Activated T-helper 17 cell treated with anti-CD3 and anti-CD28 coated beads, Interleukin-2, amount 50 U/mL, for 72 hours (primary cell): ENCODE measurements at places on chromosomes 2 and 18. TPM values are rescaled to one million over a fixed set of nuclear protein-coding genes. Genes with fewer than 3 reads are reported as not detected.

DNA sequence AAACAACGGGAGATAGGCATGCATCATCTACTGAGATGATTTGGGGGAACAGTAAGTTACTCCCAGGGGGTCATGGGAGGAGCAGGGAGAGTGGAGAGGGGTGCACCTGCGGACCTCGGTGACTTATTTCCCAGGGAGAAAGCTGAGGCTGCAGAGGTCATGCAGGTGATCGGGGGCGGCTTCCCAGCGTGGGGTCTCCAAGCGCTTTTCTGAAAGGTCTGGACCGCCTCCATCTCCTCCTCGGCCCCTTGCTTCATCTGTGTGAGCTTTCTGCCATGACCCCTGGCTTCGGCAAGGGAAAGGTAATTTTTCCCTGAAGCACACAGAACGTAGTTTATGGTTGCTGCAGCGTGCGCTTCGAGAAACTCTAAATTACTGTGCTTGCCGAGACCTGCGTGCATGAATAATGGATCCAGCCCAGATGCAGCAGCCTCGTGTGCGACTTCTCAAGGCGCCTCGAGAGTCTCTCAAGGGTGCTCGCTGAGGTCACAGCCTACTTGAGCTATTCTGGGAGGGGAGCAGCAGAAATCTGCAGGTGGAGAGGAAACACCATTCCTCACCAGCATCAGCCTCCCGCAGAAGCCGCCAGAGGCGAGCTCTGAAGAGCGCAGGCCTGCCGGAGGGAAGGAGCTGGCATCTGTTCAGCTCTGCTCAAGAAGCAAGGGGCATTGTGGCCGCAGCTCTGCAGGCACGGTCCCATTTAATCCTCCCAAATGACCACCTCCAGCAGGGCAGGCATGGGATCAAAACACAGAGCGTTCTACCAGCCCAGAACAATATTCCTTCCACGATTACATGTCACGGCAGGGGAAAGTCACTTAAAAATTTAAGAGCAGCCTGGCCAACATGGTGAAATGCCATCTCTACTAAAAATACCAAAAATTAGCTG lies 308.4 kb upstream of the MYT1L start:
- no peak for ATAC-seq

Gene CHRNG
- not detected for total RNA-seq

GRCh38 chr2:75577280-75577679 lies 16.5 kb upstream of the EVA1A start:
- ATAC-seq, result no peak

Gene RMND5A
- total RNA-seq, result 17.4 TPM

Gene ANXA4
- total RNA-seq, result 31.5 TPM

- peak; percentile 95 for ATAC-seq
These were observed 125.9 kb downstream of the ACOXL start for GRCh38 chr2:110858135-110858725.

DNA sequence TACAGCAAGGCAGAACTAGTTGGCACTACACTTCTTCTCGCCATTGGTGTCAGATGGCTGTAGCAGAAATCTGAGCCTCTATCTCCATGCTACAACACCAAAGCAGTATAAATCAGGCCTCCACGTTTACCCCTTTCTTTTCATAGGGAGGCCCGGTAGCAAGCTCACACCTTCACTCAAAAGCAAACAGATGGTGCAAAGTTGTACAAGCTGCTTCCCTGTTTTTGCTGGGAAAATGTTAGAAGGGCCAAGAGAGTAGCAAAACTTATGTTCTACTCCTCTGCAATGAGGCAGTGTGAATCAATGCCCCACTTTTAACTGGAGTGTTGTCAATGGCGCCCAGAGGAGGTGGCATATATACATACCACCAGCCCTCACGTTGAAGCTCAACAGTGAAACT lies 369.6 kb upstream of the NRXN1 start:
- no peak for ATAC-seq

Gene DLX2
- not detected for total RNA-seq

- ATAC-seq, result no peak
These were observed 42.7 kb downstream of the FHOD3 start for GRCh38 chr18:36340246-36340645.

- ATAC-seq, result peak; percentile 57
These were observed 8.9 kb downstream of the TNS1 start for GRCh38 chr2:217993817-217994463.

- ATAC-seq, result no peak
These were observed 97.8 kb downstream of the ESCO1 start for GRCh38 chr18:21502661-21503060.

Gene SRD5A2
- not detected for total RNA-seq

- no peak for ATAC-seq
These were observed 31.0 kb upstream of the NFE2L2 start for GRCh38 chr2:177295484-177295883.

Gene NETO1
- total RNA-seq, result not detected

Gene PCARE
- total RNA-seq, result not detected

- ATAC-seq, result no peak
These were observed 1.1 kb upstream of the MAL start for GRCh38 chr2:95024371-95024770.

Gene ALPP
- not detected for total RNA-seq

GRCh38 chr2:14927021-14927564 lies 294.6 kb downstream of the LRATD1 start:
- ATAC-seq, result no peak

- peak; percentile 68 for ATAC-seq
These were observed 28.0 kb downstream of the SRSF7 start for GRCh38 chr2:38723173-38723572.

Gene LONRF2
- 0.16 TPM for total RNA-seq

- ATAC-seq, result no peak
These were observed 154.7 kb upstream of the HDAC4 start for GRCh38 chr2:239555571-239555905.

DNA sequence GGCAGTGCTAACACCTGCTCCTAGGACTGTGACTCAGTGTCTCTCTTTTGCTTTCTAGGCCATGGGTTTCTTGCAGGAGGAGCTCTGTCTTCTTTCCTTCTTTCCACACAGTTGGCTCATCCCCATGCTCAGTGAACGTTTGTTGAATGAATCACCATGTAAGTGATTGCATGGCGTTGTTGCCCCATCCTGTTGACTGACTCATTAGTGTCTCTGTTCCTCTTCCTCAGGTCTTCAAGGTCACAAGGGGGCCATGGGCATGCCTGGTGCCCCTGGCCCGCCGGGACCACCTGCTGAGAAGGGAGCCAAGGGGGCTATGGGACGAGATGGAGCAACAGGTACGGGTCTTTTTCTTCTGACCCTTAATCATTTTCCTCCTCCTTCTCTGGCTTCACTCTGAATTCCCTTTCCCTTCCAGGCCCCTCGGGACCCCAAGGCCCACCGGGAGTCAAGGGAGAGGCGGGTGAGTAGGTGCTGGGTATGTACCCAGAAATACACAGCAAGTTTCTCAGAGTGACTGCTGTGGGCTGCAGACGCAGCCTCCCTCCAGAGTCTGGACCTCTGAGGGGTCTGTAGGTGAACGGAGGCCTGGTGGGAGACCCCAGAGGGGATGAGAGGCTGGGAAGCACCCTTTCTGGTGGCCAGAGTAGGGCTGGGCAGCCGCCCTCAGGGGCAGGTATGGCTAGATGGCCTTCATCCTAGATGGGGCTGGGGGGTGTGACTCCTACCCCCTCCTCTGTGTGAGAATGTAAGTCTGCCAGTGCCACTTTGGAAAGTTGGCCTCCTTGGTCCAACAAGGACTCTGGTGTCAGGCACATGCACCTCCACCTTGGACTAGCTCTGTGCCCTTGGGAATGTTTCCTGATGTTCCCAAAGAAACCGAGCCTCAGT lies 32.4 kb downstream of the MARCO start:
- no peak for ATAC-seq

GRCh38 chr18:26710470-26711096 lies 154.9 kb downstream of the AQP4 start:
- ATAC-seq, result no peak
